ENCODE measurements at places on chromosomes 11 and 22.

- DNase-seq, result no peak
Observed at GRCh38 chr22:46131151-46131587, 19.2 kb upstream of the PPARA start.

- no peak for DNase-seq
Observed at GRCh38 chr22:44431256-44431655, 66.8 kb downstream of the RTL6 start.

GRCh38 chr22:36819112-36819511 is 2.3 kb upstream of the PVALB start:
- no peak for DNase-seq

DNA sequence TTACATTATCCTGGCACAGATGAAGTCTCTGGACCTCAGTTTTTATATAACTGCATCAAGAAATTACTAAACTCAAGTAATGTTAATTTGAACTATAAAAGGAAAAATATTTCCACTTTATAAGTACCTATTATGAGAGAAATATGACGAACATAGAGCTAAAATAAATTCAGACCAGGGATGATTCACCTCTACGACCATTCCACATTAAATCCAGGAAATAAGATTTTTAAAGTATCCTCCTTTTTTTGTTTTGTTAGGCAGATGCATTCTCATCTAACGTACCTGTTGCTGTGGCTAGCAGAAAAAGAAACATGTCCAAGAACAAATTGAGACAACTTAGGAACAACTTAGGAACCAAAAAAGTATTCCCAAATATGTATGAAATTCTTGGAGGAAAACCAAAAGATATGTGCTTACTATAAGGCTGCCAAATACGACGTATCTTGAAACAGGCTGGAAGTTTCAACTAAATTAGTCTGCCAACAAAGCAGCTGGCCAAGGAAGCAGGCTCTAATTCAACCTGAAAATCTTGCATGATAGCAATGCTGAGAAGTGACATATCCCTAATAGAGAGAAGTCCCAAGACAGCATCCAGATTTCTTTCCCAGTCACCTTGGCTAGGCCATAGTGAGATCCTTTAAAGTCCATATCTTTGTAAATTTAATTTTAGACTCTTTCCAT is 15.7 kb downstream of the SPTY2D1 start:
- DNase-seq, result no peak

- no peak for DNase-seq
Observed at GRCh38 chr11:107468596-107468995, 11.0 kb upstream of the CWF19L2 start.

GRCh38 chr11:75475767-75476650 is 43.0 kb upstream of the KLHL35 start:
- peak; percentile 43 for DNase-seq

DNA sequence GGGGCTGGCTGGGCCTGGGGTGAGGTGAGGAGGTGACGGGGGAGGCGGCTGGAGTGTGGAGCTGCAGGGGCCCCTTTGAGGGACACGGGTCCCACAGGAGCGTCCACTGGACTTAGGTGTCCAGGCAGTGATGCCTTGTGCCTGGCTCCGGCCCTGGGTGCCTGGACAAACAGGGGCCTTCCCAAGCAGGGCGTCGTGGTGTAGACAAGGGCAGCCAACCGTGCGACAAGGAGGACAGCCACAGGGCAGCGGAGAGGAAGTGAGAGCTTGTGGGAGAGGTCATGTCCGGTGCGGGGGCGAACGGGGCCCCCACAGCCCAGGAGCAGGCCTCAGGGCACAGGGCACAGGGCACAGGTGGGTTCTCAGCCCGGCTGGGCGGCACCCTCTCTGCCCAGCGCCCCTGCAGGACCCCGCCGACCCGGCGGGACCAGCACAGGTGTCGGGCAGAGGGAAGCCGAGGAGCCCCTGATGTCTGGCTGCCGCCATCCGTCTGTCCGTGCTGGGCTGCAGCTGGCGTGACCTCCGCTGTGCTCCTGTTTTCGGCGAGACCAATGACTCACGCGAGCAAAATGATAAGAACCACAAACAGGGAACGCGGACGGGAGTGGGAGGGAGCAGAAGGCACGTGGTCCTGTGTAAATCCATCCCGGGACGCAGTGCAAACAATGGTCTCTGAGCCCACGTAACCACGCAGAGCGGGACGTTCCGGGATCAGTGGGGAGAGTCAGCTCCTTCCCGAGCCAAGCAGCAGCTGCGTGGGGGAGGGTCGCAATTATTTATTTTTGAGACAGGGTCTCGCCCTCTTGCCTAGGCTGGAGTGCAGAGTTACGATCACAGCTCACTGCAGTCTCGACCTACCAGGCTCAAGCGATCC is 49.1 kb upstream of the A4GALT start:
- DNase-seq, result no peak

GRCh38 chr11:119999220-119999619 is 138.7 kb downstream of the TRIM29 start:
- peak; percentile 12 for DNase-seq

GRCh38 chr22:23713696-23714595 is 23.1 kb downstream of the RGL4 start:
- DNase-seq, result no peak

GRCh38 chr11:79663017-79663416 is 222.2 kb upstream of the TENM4 start:
- DNase-seq, result no peak

DNA sequence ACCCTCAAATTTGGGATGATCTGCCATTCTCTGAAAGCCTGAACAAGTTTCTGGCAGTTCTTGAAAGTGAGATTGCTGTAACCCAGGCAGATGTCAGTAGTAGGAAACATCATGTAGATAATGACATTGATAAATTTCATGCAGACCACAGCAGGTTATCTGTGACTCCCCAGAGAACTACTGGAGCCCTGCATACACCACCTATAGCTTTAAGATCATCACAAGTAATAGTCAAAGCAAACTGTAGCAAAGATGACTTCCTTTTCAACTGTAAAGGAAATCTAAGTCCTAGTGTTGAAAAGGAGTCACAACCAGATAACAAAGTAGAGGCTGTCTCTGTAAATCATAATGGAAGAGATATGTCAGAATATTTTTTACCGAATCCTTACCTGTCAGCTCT is 31.0 kb downstream of the DDIAS start:
- no peak for DNase-seq

- no peak for DNase-seq
Observed at GRCh38 chr22:43891360-43892182, at the start of gene PNPLA5. Gene PNPLA5 (minus strand): TSS chr22:43892013. CDS start chr22:43891880, 133 bp downstream.

DNA sequence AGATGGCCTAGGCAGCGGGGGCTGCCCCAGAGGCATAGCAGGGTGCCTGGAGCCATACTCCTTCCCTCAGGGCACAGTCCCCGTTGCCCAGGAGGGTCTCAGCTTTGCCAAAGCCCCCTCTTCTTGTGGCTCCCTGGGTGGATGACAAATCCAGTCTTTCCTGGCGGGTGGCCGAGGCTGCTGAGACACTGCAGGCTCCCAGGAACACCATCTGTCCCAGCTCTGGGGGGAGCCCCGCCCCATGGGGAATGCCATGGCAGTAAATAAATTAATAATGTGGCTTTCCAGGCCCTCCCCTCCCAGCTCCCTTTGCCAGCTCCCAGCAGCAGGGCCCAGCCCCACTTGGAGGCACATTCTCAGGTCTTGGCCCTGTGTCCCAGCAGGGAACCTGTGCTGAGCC is 45.0 kb downstream of the PDE2A start:
- DNase-seq, result no peak

GRCh38 chr11:120385110-120385509 is 48.9 kb downstream of the ARHGEF12 start:
- no peak for DNase-seq

- no peak for DNase-seq
Observed at GRCh38 chr11:44004452-44005062, 43.2 kb upstream of the ACCSL start.

DNA sequence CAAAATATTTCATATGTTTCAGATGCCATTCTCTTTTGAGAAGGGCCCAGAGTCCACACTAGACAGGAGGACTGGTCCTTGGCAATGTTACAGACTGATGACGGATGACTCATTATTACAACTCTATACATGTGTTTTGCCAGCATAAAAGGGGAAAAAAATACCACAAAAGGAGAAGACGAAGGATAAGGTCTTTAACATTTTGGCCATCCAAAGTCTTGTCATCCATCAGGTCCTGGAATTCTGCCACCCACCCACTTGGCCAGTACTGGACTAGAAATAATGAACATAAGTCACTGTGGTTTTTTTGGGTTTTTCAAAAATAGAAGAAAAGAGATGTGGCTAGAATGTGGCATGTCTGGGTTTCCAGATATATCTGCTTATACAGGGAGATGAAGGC is 57.7 kb upstream of the BDNF start:
- peak; percentile 15 for DNase-seq

GRCh38 chr11:66868726-66869566 is 12.1 kb downstream of the LRFN4 start:
- DNase-seq, result peak; percentile 70

GRCh38 chr22:32695451-32695891 is 106.0 kb upstream of the TIMP3 start:
- peak; percentile 66 for DNase-seq

GRCh38 chr22:24426851-24427499 is 424 bp upstream of the ADORA2A start:
- DNase-seq, result no peak

- no peak for DNase-seq
Observed at GRCh38 chr22:42891008-42891407, 33.9 kb upstream of the ARFGAP3 start.

- no peak for DNase-seq
Observed at GRCh38 chr22:43015677-43016042, 711 bp upstream of the PACSIN2 start.

GRCh38 chr22:20319041-20319744 is 667 bp downstream of the DGCR6L start:
- peak; percentile 60 for DNase-seq
